Mesothelial cell of epicardium (in vitro differentiated cells): ENCODE measurements at places on chromosomes 16 and 17.

DNA sequence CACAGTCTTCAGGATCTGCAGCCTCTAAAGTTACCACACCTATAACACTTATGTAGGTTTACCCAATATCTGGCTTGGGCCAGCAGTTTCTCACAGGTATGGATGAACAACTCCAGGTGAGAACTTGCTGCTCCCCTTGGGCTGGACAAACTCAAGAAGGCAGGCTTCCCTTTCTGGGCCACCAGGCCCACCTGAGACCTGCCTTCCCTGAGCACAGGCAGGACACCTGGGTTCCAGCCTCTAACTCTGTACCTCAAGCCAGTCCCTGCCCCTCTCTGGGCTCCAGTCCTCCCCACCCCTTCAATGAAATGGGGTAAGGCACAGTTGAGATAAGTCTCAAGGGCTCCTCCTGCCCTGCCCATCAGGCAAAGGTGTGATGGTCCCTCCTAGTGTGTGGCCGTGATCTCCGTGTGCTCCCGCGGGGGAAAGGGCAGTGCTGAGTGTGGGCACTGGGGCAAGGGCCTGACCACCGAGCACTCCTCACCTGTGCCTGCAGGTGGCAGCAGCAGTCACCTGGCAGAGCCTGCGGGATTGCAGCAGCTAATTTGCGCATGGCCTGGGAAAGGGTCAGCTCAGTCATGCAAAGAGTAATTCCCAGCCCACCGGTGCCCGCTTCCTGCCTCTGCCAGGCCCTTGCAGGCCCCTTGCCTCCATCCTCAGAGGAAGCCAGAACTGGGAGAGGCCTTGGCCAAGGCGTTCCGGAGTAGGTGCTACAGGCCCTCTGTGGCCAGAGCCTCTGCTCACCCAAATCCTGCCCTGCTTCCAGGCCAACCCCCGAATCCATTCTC lies 28.2 kb upstream of the ADGRG1 start:
- peaks cover 4% of the 10 kb centered on the region for H3K27me3 ChIP-seq
- no peak overlapping the region for H3K27ac ChIP-seq
- no peaks in the 10 kb centered on the region for H3K36me3 ChIP-seq
- no peak overlapping the region for H3K4me3 ChIP-seq
- H3K4me1 ChIP-seq: peaks cover 3% of the 10 kb centered on the region

- no peaks in the 10 kb centered on the region for H3K27me3 ChIP-seq
- H3K36me3 ChIP-seq: no peaks in the 10 kb centered on the region
- DNase-seq: no peak
These were observed 1.1 kb downstream of the IFT20 start for GRCh38 chr17:28334171-28334570.

GRCh38 chr17:30243568-30243967 lies 8.1 kb upstream of the SLC6A4 start:
- H3K4me3 ChIP-seq: no peak overlapping the region
- peaks cover 17% of the 10 kb centered on the region for H3K36me3 ChIP-seq
- peaks cover 3% of the 10 kb centered on the region for H3K4me1 ChIP-seq
- peaks cover 18% of the 10 kb centered on the region for H3K27me3 ChIP-seq
- no peak for DNase-seq

DNA sequence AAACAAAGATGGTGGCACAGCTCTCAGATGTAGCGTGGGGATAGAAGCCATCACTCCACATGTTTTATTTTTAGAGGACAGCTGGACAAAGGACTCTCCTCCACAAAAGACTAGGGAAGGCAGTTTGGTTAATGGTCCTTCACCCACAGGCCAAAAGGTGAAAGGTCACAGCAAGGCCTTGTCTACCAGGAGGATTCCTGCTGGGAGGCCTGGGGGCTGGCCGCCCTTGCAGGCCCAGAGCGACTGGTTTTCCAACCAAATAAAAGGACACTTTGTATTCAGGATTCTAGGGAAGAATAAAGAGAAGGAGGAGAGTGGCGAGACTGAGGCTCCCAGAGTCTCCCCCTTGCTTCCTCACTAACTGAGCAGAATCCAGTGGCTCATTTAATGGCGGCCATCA lies 94.3 kb downstream of the AXIN2 start:
- no peak overlapping the region for H3K4me3 ChIP-seq
- no peaks in the 10 kb centered on the region for H3K36me3 ChIP-seq
- no peak for DNase-seq
- no peak overlapping the region for H3K27ac ChIP-seq

- peaks cover 6% of the 10 kb centered on the region for H3K36me3 ChIP-seq
- no peaks in the 10 kb centered on the region for H3K27me3 ChIP-seq
- no peak overlapping the region for H3K4me3 ChIP-seq
- H3K4me1 ChIP-seq: peaks cover 20% of the 10 kb centered on the region
- DNase-seq: no peak
These were observed 2.4 kb downstream of the BRICD5 start for GRCh38 chr16:2208308-2208707.

DNA sequence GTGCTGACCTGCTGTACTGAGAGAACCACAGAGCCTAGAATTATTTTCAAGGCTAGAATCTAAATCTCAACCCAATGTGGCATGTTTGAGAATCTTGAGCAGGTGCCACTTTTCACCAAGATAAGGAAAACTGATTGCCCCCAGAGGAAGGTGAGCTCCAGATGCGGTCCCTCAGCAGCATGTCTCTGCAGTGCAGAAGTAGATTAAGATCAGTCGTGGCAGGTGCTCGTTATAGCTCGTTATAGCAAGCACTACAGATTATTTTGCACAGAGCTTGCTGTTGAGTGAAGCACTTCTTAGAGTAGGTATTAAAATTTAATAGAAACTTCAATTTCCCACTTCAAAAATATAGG lies 176.0 kb downstream of the AATF start:
- no peaks in the 10 kb centered on the region for H3K27me3 ChIP-seq
- H3K4me1 ChIP-seq: peaks cover 8% of the 10 kb centered on the region
- no peak overlapping the region for H3K4me3 ChIP-seq
- H3K36me3 ChIP-seq: peaks cover 49% of the 10 kb centered on the region
